ENCODE measurements at places on chromosomes 12 and 14. TPM values are rescaled to one million over a fixed set of nuclear protein-coding genes. Genes with fewer than 3 reads are reported as not detected.

Gene P2RX2
- total RNA-seq, result not detected

Gene NFE2
- total RNA-seq, result not detected

Gene PPM1H
- total RNA-seq, result 1.3 TPM

Gene TAS2R7
- total RNA-seq, result not detected

Gene HOXC12
- not detected for total RNA-seq

Gene NRXN3
- 5.1 TPM for total RNA-seq

Gene CPNE6
- not detected for total RNA-seq

Gene SRRM4
- total RNA-seq, result not detected

Gene ARHGAP9
- 0.30 TPM for total RNA-seq

Gene KCNC2
- under 0.01 TPM for total RNA-seq

Gene CACNA2D4
- not detected for total RNA-seq

Gene C1S
- total RNA-seq, result 107 TPM
